ENCODE measurements at places on chromosomes 7 and 10.

- DNase-seq = no peak
Observed at GRCh38 chr10:14524691-14525324, 194.1 kb upstream of the FRMD4A start.

- DNase-seq = no peak
Observed at GRCh38 chr7:27198871-27199801, 755 bp downstream of the HOXA13 start.

DNA sequence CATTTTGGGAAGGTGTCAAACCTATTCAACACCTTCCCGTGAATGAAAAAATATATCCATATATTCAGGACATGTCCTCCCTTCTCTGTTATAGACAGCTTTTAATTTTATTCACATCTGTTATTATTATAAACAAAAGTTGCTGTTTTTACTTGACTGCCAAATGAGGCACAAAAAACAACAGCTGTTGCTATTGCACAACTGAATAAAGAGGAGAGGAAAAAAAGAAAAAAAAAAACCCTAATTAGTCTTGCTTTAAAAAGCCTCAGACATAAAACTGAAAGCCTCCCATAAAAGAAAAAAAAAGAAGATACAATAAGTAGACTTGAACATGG, 153.4 kb downstream of the BMPER start:
- no peak for DNase-seq

DNA sequence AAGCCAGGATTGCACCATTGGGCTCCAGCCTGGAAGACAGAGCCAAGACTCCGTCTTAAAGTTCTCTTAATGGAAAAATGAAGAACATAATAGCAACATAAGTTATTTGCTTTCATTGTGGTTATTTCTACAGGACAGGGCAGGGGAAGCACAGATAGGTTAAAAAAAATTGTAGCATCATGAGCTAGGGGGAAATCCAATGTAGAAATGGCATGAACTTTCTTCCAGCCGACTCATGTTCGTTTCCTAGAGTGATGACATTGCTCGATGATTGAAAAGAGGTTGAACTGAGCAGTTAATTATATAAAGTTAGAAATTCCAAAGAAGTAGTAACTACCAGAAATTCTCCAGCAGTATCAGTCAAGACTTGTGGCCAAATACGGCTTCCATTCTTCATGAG, 64.9 kb downstream of the DAGLB start:
- no peak for DNase-seq

DNA sequence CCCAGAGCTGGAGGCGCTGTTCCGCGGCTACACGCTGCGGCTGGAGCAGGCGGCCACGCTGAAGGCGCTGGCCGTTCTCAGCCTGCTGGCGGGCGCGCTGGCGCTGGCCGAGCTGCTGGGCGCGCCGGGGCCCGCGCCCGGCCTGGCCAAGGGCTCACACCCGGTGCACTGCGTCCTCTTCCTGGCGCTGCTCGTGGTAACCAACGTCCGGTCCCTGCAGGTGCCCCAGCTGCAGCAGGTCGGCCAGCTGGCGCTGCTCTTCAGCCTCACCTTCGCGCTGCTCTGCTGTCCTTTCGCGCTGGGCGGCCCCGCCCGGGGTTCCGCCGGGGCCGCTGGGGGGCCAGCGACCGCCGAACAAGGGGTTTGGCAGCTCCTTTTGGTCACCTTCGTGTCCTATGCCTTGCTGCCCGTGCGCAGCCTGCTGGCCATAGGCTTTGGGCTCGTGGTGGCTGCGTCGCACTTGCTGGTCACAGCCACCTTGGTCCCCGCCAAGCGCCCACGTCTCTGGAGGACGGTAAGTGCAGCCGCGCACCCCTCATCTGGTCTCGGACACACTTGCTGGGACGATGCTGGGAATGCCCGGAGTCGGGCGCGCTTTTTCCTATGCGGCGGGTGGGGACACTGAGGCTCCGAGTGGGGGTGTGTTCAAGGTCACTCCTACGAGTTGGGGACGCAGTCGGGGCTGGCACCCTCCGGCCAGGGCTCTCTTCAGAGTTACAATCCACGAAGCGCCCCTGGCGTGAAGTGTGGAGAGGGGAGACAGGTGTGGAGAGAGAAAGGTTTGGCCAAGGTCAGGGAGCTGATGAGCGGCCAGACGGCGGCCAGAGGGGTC, 717 bp downstream of the ADCY1 start:
- DNase-seq = no peak

DNA sequence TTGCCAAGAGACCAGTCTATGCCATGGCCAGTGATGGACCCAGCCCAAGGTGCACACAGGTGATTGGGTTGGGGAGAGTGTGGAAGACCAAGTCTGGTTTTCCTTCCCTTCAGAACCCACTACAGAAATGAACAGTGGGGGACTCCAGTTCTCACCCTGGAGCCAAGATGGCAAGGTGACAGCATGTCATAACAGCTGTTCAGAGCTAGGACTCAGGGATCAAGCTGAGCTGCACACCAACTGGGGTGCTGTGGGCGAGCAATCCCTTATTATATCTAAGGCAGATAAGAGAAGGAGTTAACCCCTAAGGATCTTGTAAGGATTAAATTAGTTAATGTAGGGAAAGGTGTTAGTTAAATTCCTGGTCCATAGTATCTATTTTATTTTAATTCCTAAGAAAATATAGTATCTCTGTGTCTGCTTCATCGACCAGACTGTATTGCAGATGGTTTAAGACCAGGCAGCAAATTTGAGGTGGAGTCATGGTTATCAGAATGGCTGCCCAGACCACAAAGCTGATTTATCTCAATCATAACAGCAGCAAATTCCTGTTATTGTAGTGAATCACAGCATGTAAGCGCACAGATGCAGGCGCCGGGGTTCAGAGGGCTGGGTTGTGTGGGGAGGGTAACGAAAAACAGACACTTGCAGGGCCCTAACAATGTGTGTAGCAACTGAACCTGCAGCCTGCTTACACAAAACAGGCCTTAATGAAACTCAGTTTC, 208.7 kb upstream of the ZNF32 start:
- no peak for DNase-seq

DNA sequence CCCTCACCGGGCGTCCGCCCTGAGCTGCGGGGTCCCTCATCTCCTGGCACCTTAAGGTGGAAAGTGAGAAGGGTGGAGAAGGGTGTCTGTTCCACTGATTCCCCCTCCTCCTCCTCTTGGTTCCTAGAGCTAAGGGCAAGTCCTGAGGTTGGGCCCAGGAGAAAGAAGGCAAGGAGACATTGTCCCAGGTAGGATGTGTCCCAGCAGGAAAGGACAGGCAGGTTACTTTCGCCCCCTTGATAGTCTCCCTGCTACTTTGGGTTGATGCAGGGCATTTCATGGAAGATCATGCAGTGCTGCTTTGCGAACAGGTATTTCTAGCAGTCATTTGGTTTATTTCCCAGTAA, 582 bp downstream of the STEAP2 start:
- DNase-seq = no peak

GRCh38 chr10:43574906-43575305, 490 bp upstream of the ZNF239 start:
- DNase-seq = no peak

- no peak for DNase-seq
Observed at GRCh38 chr7:30157204-30157603, 22.4 kb downstream of the MTURN start.

DNA sequence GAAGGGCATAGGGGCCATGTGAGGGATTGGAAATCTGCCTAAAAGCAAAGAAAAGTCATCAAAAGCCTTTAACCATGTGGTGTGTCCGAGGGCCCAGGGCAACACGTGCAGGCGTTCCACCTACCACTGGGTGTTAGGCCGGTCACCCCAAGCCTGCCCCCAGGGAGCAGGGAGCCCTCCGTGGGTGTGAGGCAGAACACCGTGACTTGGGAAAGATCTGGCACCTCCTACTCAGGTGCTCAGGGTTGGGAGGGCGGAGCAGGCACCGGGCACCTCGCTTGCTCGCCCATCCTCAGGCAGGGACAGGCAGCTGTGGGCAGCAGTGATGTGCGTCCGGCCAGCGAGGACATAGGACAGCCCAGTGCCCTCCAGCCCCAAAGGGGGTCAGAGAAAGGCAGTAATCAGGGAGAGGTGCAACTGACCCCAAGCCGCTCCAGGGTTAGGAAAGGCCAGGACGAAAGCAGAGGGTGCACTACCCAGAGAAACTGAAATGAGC, 80.7 kb upstream of the CHST15 start:
- DNase-seq = no peak

DNA sequence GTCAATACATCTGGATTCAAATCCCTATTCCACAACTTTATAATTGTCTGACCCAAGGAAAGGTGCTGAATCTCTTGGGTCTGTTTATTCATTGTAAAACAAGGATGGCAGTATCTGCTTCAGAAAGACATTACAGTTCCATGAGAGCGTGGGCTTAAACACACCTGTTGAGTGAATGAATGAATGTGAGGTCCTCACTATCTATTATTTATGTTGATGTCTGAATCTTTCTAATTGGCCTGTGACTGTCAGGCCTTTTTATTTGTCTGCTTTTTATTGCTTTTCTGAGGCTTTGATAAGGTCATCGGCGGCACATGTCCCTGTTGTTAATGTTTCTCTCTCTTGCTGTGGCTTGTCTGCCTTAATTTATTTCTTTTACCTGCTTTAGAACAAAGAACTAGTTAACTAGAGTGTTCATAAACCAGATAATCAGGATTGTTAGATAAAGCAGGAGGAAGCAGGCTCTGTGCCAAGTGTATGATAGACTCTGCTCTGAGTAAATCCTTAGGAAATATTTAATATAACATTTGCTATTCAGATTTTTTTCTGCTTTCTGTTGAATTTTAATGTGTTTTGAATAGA, 42.3 kb upstream of the CYCS start:
- no peak for DNase-seq

DNA sequence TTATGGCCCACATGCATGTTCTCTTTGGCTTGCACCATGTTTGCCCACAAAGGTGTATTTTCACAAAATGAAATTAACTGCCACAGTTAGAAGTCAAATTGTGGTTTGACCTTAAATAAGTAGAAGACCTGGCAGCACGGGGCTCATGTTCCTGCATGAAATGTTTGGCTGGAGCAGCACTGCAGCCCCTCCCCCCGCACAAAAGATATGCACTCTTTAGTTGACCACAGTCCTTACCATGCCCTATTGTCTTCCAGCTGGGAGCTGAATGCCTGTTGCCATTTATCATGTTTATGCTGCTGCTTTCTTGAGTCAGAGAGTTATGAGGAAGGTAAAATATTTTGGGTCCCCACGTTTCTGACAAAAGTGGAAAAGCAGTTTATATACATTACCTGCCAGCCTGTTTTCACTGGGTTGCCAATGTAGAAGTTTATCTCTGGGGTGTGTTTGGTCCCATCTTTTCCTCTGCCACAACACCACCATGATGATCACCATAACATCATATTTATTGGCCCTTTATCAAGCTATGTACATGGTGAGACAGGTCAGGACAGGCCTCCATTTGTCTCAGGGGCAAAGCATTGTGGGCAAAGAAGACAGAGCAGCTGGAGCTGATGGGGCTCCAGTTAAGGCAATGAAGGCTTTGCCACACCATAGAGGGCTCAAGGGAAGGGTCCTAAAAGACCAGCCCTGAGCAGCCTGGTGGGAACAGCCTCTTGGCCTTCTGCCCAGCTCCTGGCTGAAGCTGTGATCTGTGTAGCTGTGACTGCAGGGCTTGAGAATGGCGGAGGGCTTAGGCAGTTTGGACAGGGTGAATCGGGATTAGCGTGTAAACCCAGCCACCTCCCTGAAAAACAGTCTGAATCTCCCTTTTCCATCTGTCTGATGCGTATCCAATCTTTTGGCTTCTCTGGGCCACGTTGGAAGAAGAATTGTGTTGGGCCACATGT, 5.4 kb downstream of the PRF1 start:
- no peak for DNase-seq

DNA sequence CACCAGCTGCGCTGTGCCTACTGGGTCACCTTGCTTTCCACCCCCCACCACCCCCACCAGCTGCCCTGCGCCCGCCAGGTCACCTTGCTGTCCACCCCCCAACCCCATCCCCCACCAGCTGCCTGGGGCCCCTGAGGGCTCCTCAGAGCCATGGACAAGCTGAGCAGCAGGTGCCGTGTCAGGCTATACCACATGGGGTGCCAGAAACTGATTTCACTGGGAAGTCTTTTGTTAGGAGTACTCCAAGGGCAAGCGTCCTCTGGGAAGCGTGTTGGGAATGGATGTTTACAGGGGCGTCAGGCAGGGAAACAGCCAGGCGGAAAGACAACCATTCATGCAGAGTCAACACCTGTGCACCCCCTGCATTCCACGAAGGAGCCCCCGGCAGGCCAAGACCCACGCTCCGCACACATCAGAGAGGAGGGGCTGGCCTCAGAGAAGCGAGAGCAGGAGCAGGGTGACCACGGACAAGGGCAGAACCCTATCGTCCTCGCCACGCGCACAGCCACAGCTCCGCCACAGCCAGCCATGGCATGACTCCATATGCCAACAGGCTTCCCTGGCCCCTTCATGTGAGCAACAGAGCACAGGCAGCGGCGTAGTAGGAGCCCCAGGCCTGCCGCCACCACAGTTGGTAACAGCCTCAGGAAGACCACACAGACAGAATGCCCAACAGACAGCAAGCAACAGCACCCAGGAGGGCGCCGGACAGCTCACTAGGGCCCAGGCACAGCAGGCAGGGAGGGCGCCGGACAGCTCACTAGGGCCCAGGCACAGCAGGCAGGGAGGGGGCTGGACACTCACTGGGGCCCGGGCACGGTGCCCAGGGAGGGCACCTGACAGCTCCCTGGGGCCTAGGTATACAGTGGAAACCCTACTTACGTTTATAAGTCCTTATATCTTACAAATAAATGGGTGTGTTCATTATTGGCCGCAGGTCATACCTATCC, 180.8 kb downstream of the MAD1L1 start:
- DNase-seq = no peak
